ENCODE measurements at places on chromosomes 7 and 10.
A peak's percentile ranks its signal among the peaks of the same experiment; 100 is the strongest.

DNA sequence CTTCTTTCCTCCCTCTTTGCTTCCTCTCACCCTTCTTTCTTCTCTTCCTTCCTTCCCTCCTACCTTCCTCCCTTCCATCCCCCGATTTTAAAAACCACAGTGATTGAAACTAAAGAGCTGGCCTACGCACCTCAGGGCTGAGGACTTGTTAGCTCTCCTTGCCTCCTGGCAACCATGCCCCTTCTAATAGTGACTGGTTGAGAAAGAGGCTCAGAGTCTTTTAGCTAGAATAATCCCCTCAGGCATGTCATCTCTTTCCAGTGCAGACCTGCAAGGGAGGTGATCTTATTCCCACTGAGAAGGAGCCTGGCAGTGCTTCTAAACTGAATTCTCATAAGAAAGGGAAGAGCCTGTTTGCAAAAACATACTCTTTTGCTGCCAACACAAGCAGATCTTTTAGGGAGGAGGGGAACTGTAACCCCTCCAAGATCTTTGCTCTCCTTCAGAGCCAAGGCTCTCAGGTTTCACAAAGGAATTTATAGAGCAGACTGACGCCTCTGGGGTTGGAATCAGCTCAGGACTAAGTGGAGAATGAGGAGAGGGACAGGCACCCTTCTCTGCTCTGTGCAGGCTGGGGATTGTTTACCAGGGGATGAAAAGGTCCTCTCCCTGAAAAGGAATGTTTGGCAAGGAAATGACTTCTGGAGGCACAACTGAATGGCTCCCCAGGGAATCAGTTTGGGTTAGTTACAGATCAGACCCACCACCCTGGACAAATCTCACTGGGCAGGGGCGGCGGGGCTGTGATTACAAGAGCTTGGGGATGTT, 9.4 kb upstream of the ANKRD1 start:
- DNase-seq: peak; percentile 57

DNA sequence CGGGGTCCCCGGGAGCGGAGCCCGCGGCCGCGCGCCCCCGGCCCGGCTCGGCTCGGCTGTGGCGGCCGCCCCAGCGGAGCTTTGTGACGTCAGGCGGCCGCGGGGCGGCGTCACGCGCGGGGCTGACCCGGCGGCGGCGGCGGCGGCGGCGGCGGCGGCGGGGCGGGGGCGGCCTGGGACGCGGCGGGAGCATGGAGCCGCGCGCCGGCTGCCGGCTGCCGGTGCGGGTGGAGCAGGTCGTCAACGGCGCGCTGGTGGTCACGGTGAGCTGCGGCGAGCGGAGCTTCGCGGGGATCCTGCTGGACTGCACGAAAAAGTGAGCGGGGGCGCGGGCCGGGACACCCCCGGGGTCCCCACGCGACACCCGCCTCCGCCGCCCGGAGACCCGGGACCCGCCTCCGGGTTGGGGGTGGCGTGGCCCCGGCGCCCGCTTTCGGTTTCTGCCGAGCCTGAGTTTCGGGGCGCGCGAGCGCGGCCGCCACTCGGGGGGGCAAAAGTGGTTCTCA, at the start of gene PWWP2B:
Gene PWWP2B, plus strand, starts transcription at position 165 of the 506 bp plus-strand sequence. Its CDS starts 27 bp downstream, at position 192.
- peak; percentile 72 for DNase-seq

GRCh38 chr10:114024876-114025610, 18.6 kb upstream of the ADRB1 start:
- DNase-seq: no peak

DNA sequence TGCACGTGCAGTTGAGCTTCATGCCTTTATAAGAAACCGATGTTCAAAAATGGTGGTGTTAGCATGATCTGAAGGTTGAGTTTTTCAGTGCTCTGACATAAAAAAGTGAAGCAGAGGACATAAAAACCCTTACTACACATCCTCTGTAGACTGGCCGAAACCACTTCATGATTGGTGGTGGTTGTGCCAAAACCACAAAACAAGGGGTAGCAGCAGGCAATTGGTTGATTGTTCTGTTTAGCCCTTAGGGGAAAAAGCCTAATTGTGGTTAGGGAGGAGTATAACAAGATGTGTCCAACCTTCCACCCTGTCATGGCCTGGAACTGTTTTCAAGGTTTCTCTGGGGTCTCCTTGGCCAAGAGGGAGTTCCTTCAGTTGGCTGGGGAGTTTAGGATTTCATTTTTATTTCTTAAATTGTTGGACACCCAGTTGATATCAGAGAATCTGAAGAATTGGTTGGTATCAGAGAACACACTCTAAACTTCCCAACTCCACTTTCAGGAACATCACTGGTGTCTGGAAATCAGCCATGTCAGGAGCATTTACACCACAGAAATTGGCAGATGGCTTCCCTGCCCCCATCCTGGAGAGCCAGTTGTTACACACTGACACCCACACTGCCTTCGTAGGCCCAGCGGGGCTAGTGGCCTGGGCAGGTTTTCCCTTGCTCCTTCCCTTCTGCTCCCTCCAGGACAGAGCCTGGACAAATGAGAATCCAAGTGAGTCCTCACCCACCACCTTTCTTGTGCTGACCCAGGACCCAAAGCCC, 18.8 kb downstream of the MRPS24 start:
- no peak for DNase-seq

DNA sequence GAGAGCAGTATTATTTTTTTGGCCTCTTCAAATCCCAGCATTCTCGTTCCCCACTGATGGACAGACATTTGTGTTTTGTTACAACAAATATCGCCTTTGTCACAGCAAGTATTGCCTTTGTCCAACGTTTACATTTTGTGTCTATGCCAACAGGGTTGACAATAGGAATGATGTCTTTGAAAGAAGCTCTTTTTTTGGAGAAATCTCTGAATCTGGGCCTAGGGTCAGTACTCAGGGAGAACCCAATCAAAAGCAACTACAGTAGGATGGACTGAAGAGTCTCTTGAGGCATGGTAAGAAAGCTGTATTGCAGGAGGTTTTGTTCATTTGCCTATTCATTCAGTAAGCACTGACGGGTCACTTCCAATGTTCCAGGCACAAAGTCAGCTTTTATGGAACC, 57.7 kb upstream of the KLF14 start:
- DNase-seq: no peak

- no peak for DNase-seq
Observed at GRCh38 chr10:59807629-59808620, 54.7 kb upstream of the MRLN start.

GRCh38 chr10:117653170-117653515, 110.6 kb downstream of the EMX2 start:
- DNase-seq: no peak

GRCh38 chr10:69679736-69680135, 49.7 kb downstream of the FAM241B start:
- no peak for DNase-seq

- DNase-seq: no peak
Observed at GRCh38 chr10:112383325-112383724, 9.4 kb downstream of the ACSL5 start.

- no peak for DNase-seq
Observed at GRCh38 chr7:1454542-1454941, 4.7 kb downstream of the MICALL2 start.

- no peak for DNase-seq
Observed at GRCh38 chr10:102195296-102195870, 30.7 kb upstream of the ELOVL3 start.

DNA sequence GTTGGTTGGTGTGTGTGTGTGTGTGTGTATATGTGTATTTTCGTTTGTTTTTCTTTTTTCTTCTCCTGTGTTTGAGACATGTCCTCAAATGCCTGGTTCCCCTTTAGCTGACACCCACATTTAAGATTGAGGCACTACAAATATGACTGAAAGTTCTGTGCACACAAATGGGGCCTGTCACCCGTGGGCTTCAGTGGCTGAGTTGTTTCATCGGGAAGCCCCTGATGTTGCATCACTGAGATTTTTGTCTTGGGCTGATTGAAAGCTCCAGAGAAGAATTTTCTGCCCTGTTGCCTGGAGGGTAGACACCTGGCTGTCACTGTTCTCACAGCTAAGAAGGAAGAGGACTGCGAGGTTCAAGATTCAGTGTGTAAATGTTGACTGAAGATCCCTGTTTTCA, 283.8 kb upstream of the C7orf33 start:
- no peak for DNase-seq

DNA sequence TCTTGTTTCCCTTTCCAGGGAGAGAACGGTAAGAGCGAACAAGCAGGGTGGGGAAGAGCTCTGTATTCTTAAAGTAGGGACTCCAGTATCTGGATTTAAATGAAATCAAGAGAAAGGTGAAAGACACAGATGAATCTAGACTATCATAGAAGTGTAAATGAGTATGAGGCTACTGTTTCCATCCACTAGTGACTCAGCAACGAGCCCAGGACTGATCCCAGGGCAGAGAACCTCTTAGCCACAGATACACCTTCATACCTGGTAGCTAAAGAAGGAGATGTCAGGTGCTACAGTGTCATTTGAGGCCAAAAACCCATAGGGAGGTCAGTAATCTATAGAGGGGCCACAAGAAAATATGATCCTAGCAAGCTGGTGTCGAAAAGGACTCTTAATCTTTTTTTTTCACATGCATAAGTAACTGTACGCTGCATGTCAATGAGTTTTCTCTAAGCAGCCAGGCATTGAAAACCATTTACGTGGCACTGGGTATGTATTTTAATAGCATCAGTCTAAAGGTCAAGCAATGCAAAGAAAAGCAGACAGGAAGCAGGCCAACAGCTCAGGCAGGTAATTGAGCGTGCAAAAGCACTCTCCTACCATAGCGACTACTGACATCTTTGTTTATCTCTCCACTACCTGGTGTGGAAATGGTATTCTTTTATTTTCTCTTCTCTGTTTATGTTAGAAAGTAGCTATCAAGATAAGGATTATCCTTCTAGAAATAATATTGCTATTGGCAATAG, 91.5 kb upstream of the EGR2 start:
- no peak for DNase-seq

- peak; percentile 55 for DNase-seq
Observed at GRCh38 chr10:77877441-77878344, 48.9 kb downstream of the DLG5 start.

DNA sequence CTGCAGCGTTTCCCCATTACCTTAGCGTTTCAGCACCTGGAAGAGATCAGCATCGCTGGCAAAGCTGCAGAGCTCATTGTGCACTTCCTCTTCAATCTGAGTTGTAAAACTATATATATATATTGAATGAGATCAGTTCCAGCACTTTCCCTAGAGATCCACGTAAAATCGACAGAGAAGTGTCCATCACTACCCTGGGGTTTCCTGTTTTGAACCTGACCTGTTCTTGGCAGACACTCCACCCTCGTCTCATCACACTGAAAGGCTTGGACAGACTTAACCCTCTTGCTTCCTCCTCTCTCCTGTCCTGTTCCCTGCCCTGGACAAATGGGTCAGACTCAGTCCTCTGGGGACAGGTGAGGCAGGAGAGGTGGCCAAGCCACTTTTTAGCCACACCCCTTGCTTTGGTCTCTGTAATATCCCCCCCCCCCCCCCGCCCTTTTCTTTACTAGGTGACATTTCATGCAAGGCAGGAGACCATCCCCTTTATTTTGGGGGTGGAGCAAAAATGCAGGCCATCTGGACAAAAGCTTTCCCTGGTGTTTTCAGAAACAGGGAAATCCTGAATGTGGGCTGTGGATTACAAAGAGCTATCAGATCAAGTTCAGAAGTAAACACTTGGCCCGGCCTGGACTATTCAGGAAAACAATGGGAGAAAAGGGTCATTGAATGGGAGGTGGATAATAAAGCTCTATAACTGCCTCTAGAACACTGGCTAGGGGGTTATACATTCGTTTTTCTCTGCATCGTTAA, 83.7 kb upstream of the KDM7A start:
- no peak for DNase-seq

DNA sequence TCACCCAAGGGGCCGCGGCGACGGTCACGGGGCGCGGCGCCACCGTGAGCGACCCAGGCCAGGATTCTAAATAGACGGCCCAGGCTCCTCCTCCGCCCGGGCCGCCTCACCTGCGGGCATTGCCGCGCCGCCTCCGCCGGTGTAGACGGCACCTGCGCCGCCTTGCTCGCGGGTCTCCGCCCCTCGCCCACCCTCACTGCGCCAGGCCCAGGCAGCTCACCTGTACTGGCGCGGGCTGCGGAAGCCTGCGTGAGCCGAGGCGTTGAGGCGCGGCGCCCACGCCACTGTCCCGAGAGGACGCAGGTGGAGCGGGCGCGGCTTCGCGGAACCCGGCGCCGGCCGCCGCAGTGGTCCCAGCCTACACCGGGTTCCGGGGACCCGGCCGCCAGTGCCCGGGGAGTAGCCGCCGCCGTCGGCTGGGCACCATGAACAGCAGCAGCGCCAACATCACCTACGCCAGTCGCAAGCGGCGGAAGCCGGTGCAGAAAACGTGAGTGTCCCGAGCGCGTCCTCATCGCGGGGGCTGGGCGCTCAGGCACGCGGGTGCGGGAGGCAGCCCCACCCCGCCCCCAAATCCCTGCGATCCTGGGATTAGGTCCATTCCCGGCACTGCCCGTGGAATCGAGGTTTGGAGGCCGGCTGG, 509 bp downstream of the AHR start:
- DNase-seq: peak; percentile 83

- no peak for DNase-seq
Observed at GRCh38 chr10:104663076-104663475, 22.0 kb downstream of the SORCS3 start.

GRCh38 chr7:10798044-10798443, 175.6 kb upstream of the PHF14 start:
- no peak for DNase-seq

DNA sequence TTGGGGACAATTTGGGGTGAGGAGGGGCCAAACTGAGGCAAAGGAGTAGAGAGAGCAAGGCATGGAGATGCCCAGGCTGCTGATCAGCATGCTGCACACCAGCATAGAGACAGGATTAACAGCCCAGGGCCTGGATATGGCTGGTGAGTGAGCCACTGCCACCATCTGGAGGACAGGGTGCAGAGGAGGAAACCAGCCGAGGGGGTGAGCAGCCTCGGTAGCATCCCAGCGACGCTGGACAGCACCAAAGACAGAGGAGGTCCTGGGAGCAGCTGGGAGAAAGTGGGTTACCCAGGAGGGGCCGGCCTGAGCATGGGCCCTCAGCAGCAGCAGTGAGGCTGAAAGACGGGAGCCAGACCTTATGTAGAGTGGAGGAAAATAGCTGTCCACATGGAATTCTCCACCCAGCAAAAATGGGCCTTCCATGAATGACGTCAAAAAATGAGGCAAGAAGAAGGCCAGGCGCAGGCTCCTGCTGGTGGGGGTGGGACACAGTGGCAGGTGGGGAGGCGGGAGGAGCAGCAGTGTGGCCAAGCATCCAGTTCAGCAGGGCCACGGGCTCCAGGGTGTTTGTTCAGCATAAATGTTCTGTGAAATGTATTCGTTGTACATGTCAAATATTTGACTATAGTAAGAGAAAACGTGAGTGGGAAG, 16.7 kb downstream of the RET start:
- no peak for DNase-seq

DNA sequence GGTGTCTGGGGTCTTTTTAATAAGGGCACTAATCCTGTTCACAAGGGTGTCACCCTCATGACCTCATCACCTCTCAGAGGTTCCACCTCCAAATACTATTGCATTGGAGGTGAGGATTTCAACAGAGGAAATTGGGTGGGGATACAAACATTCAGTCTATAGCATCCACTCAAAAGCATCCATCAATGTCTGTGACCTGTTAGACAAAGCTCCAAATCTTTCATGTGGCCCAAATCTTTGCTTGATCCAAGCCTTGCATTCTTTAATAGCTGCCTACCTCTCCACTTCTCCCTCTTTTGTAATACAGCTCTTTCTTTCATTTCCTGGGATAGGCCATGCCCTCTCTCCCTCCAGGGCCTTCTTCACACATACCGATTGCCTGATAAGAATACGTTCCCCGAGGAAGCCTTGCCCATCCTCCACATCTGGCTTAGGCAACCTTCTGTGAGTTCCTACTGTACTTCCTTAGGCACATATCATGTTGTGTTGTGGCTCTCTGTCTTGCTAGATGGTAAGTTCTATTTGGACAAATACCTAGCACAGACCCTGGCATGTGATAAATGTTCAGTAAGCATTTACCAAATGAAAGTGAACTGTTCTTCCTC, 66.1 kb downstream of the CREM start:
- no peak for DNase-seq

Data from right kidney (tissue), 9 donors.